Stimulated activated CD8-positive, alpha-beta memory T cell treated with anti-CD3 and anti-CD28 coated beads, Interleukin-4, amount 100 ng/mL, for 1 hour (primary cell): ENCODE measurements at places on chromosomes 16 and 17.

DNA sequence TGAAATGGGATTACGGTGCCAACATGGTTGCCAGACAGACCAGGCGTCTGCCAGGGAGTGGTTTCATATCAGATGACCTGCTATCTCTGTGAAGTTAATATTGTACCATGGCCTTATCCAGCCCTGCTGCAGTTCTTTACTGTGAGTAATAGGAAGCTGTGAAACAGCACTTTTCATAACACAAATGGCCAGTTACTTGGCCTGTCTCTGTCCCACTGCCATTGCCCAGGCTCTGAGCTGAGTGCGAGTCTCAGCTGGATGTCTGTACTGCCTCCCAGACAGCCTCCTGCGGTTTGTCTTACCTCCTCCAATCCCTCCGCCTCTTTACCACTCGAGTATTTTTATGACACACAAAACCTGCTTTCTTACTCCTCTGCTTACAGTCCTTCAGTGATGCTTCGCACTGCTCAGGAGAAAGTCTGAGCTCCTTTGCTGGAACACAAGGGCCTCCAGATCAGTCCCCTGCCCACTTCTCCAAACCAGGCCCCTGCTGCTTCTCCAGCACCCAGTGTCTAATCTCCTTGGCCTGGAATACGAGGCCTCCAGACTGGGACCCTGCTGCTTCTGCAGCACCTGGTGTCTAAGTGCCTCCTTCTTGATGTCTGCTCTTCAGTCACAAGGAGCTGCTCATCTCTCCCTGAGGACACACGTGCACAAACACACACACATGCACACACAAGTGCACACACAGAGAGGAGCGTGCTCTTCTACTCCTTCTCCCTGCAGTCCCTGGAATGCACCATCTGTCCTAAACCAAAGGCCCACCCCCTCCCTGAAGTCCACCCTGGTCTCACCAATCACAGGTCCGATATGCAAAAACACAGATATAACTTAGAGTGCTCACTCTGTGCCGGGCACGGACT lies 17.1 kb upstream of the RHOT1 start:
- no peak for DNase-seq

- no peak for DNase-seq
These were observed 9.5 kb downstream of the MYCBPAP start for GRCh38 chr17:50517504-50518383.

- no peak for DNase-seq
These were observed 161.1 kb upstream of the TBX2 start for GRCh38 chr17:61238455-61238933.

DNA sequence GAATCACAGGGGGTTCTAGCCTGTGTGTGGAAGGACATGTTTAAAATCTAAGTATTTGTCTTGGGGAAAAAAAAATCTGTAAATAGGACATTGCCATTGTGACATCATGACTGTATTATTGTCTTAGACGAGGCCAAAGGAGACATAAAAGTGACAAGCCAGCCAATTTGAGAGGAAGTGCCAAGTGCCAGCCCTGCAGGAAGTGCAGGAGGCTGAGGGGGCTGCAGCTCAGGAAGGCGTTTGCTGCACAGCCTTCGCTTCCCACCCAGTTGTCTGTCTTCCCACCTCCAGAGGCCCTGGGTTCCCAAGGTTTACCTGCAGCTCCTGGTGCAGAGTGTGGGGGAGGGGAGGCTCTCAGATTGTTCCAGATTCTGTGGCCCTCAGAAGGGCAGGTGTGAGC lies 1.3 kb downstream of the ADCY7 start:
- no peak for DNase-seq

GRCh38 chr17:20123209-20123608 lies 114.0 kb downstream of the SPECC1 start:
- DNase-seq: no peak

GRCh38 chr17:45889579-45889978 lies 4.8 kb upstream of the MAPT start:
- no peak for DNase-seq

- DNase-seq: no peak
These were observed 377 bp downstream of the USP32 start for GRCh38 chr17:60391471-60392041.

DNA sequence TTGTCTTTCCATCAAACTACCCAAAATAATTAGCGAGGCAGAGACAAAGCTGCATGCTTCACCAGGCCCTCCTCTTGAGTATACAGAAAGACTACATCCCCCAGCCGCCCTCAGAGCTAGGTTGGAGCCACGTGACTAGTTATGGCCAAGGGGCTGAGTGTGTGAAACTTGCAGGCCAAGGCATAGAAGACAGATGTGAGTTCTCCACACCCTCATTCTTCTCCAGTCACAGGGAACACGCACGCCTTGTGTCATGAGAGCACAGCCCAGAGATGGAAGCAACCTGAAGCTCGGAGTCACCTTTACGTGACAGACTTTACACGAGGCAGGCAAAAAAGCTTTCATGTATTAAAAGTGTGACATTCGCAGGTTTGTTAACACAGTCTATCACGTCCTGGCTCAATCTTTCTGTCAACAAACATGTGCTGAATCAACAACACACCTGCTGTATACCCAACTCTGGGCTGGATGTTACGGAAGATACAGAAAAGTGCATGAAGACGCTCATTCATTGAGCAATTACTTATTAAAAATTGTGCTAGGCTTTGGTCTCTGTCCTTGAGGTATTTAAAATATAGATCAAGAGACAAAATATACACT lies 38.3 kb downstream of the STX8 start:
- no peak for DNase-seq

- DNase-seq: no peak
These were observed 37.5 kb upstream of the DHX40 start for GRCh38 chr17:59527931-59528330.

DNA sequence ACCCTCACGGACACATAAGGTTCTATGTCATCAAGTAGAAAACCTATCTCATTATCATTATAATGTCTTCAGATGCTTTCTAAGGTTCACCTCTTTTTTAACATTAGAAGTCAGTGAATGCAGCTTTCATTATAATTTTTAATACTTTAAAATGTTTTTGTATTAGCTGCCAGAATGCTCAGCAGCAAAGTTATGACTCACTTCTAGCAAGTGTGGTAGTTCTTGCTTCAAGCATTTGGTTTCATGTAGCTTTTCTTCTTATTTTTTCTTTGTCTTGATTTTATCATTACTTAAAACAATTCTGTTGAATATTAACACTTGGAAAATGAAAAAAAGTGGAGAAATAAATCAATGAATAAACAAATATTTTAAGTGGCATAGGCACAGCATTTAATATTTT lies 23.4 kb downstream of the LPCAT2 start:
- no peak for DNase-seq

DNA sequence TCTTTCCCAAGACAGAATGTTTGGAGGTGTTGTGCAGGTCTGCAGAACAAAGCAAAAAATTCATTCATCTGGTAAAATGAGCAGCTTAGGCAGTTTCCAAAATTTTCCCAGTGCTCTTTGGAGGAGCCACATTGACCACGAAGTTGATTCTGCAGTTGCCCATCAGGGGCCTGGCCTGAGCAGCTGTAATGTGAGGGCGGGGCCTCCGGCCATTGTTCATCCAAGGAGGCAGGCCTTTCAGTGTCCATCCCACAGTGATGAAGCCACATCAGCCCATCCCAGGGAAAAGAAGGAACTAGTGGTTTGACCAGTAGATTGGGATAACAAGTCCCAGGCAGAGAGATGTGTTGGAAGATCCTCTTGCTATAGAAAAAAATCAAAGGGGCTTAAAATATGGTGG lies 10.1 kb downstream of the UBFD1 start:
- no peak for DNase-seq

DNA sequence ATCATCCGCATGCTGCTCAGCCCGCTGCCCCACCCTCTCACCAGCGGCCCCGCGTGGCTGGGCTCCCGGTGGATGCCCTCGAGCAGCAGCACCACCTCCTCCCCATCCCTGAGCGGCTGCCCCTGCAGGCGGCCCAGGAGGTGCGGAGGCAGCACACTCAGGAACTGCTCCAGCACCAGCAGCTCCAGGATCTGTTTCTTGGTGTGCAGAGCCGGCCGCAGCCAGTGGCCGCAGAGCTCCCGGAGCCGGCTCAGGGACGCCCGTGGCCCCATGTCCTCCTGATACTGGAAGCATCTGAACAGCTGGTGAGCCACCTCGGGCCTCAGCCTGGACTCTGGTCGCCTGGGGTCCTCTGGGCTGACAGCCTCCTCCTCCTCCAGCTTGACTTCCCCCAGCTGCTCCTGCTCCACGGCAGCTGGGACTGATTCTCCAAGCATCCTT lies 6.6 kb downstream of the ZSCAN10 start:
- DNase-seq: no peak

- no peak for DNase-seq
These were observed 4.4 kb downstream of the DRC3 start for GRCh38 chr17:17976931-17977570.

- DNase-seq: no peak
These were observed 206.9 kb downstream of the RAB11FIP4 start for GRCh38 chr17:31598399-31598782.

- no peak for DNase-seq
These were observed 574 bp downstream of the MPP3 start for GRCh38 chr17:43832168-43832975.

GRCh38 chr17:47813512-47814031 lies 8.0 kb downstream of the OSBPL7 start:
- DNase-seq: no peak

DNA sequence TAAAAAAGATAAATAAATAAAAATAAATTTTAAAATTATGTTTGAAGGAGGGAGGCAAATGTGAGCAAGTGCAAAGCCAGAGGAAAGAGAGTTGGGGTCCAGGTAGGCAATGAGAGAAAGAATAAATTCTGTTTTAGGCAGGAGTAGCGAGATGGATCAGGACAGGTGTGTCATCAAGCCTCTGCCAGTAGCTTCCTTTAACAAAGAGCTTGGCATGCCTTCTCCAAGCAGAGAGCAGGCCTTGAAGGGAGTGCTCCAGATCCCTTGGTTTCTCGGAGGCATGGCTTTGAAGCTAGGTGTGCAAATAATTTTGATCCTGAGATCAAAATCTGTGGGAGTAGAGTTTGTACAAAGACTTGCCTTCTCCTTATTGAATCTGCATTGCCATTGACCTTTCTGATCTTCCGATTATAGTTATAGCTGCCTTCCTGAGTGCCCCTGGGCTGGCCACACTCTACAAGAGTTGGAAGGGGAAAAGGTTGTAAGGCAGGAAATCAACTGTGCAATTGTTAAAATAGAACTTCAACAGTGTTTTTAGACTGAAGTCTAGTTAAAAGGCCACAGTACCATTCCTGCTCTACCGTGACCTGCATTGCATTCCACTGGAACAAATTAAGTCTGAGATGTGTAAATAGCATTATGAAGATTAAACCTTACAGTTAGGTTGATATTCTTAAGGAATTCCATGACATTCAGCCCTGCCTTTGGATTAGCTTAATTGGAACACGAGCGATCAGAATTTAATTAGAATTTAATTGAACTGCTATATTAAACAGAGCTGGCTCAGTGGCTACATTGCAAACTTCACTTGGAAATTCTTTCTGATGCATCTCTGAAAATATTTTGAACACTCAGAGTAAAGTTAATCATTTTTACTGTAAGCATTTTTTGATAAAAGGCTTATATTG lies 33.7 kb downstream of the IQCK start:
- no peak for DNase-seq

DNA sequence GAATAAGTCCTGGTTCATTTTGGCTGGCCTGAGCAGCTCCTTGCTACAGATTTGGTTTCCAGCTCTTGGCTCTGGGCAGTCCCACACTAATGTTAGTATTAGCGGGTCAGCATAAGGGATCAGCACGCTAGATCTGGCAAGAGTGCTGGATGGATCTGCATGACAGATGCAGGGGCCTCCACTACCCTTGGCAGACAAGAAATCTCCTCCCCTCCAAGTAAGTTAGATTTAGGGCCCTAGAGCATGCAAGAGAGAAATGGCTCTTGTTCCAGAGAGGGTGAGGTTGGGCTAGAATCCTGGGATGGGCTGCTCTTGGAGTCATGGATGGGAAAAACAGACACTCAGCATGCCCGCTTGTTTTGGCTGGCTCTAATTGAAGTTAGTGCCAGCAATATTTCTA lies 414.3 kb downstream of the RBFOX1 start:
- no peak for DNase-seq

- DNase-seq: peak; percentile 38
These were observed 13.0 kb downstream of the SARM1 start for GRCh38 chr17:28384281-28385036.

- no peak for DNase-seq
These were observed 26.3 kb downstream of the MPG start for GRCh38 chr16:104355-104754.

DNA sequence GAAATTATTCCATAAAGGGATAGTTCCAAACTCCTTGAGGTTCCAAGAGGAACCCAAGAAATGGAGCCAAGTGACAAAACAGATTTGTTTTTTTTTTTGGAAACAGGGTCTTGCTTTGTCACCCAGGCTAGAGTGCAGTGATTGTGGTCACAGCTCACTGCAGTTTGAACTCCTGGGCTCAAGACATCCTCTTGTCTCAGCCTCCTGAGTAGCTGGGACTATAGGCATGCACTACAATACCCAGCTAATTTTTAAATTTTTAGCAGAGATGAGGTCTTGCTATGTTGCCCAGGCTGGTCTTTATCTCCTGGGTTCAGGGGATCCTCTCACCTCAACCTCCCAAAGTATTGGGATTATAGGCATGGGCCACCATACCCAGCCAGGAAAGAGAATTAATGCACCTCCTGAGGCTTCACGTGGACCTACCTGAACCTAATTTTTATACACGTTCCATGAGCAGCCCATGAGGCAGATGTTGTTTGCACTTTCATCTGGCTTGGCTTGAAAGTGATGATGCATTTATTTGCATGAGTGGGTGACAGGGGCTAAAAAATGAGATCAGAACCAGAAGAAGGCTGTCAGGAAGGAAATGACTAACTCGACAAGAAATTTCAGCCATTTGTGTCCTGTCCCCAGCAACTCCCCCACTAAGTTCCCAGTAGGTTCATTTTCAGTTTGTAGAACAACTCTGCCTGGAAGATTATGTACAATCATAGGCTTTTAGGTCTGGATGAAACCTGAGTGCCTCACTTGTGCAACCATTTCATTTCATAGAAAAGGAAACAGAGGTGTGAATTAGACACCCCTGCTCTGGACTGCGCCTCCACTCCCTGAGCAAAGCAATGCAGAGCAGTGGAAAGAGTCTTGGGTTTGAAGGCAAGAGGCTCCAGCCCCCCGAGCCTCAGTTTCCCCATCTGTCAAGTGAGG lies 10.3 kb upstream of the IRF8 start:
- DNase-seq: no peak

- DNase-seq: no peak
These were observed 44.7 kb upstream of the DNAH17 start for GRCh38 chr17:78621720-78622490.

GRCh38 chr16:85664580-85665372 lies 24.0 kb downstream of the GINS2 start:
- DNase-seq: no peak

- no peak for DNase-seq
These were observed 31.8 kb downstream of the SCNN1B start for GRCh38 chr16:23333831-23334456.
